Caudate nucleus (tissue), 63 donors: ENCODE measurements at places on chromosomes 11 and 22.

GRCh38 chr11:47270331-47271271 is 668 bp downstream of the MADD start:
- DNase-seq = no peak

DNA sequence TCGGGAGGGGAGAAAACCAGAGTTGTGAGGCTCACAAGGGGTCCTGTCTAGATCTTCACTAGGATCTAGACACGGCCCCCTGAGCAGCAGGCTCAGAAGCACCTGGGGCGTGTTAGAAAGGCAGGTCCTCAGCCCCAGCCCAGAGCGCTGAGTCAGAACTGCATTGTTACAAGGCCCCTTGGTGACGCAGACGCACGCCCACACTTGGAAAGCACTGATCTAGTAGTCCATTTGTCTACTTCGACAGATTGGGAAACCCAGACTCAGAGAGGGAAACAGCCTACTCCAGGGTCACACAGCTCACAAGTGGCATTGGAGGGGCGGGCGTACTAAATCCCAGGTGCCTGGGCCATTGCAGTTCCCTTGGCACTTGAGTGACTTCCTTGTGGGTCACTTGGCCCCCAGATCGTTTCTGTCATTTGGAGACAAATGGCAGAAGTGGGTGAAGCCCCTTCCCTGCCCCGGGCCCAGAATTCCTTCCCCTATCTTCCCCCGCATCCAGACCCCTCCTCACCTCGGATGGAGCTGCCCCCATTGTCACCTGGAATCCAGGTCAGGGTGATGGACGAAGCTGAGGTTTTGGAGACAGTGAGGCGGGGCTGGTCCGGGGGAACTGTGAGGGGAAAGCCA is 110.8 kb downstream of the CEP164 start:
- DNase-seq = no peak

GRCh38 chr11:107011977-107012376 is 6.3 kb downstream of the GUCY1A2 start:
- DNase-seq = no peak

DNA sequence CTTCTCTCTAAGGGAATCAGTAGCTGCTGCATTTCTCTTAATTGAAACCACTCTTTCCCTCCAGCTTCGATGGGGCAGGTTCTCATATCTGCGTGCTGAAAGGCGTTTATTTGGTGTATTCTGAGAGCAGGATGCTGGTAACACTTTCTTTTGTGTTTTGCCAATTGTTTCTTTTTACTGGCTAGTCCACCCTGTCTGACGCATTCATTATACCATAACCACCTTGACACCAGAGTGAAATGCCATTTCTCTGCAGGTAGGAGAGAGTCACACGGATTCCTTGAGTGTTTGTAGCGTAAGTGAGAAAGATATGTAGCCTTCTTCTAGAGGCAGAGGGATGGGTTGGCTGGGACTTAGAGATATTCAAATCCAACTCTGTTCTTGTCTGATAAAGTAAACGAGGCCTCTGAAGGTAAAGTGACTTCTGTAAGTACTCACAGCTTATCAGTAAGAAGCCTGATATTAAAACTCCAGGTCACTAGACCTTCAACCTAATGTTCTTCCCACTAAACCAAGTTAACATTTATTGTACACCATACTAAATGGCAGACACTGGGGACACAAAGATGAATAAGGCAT is 21.4 kb downstream of the CD44 start:
- DNase-seq = no peak

DNA sequence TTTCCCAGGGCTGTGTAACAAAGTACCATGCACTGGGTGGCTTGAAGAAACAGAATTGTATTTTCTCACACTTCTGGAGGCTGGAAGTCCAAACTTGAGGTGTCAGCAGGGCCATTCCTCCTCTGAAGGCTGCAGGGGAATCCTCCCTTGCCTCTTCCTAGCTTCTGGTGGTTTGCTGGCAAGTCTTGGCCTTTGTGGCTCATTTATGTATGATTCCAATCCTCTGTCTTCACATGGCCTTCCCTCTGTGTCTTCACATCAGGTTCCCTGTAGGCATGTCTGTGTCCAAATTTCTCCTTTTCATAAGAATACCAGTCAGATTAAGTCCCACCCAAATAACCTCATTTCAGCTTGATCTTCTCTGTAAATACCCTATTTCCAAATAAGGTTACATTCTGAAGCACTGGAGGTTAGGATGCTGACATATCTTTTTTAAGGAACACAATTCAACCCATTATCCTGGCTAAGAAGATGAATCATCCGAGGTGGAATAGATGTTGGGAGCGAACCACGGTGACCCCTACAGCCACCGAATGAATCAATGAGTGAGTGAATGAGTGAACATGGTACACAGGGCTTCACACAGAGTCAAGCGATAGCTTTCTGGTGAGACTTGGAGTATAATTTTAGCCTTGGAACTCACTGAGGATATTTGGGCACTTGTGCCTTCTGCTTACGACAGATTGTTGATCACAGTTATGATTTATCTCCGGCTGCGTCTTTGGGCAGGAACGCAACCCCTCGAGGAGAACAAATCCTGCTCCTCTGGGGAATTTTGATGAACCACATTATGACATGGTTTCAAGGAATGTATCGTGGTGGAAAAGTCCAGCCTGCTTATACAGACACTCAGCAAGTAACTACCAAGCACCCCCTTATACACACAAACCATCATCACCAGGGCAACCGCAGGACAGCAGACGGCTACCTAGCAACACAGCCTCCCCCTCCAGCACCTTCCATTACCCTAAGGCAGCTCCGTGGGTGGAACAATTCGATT is 34.3 kb upstream of the MICAL2 start:
- no peak for DNase-seq

DNA sequence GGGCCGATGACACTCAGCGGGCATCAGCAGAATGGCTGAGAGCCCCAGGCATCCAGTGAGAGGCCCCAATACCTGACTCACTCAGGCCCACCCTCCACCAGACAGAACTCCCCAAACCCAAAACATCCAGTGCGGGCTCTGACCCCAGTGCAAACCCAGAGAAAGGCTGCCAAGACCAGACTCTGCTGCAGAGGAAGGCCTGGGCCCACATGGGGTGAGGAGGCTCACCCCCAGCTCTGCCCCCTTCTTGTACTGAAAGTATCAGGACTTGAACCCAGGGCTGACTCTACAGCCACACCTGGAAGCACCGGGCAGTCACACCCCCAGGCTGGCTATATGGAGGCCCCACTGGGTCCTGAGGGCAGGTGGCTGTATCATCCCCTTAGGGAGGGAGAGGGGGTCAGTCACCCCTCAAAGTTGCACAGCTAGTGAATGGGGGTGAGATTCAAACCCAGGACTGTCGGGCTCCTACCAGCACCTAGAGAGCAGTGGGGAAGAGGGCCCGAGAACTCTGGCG is 49.3 kb downstream of the IGLL1 start:
- DNase-seq = no peak

GRCh38 chr11:32267679-32268187 is 167.6 kb downstream of the WT1 start:
- no peak for DNase-seq

DNA sequence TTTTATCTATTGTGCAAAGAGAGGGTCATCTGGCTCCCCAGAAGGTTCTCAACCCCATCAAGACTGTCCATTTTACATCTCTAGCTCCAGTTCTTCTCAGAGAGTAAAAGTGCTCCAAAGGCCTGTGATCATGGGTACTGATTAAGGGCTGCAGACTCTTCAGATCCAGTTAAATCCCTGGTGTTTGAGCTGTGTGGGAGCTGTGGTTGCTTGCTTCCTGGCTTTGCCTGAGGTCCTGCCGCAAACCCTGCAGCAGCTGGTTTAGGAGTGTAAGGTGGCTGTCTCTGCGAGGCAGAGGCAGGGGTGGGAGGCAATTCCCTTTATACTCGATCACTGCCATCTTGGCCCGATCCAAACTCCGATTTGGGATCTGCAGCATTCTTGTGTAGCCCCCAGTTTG is 1.2 kb downstream of the MRPL17 start:
- DNase-seq = no peak

GRCh38 chr11:9130297-9130696 is 38.9 kb upstream of the SCUBE2 start:
- no peak for DNase-seq

DNA sequence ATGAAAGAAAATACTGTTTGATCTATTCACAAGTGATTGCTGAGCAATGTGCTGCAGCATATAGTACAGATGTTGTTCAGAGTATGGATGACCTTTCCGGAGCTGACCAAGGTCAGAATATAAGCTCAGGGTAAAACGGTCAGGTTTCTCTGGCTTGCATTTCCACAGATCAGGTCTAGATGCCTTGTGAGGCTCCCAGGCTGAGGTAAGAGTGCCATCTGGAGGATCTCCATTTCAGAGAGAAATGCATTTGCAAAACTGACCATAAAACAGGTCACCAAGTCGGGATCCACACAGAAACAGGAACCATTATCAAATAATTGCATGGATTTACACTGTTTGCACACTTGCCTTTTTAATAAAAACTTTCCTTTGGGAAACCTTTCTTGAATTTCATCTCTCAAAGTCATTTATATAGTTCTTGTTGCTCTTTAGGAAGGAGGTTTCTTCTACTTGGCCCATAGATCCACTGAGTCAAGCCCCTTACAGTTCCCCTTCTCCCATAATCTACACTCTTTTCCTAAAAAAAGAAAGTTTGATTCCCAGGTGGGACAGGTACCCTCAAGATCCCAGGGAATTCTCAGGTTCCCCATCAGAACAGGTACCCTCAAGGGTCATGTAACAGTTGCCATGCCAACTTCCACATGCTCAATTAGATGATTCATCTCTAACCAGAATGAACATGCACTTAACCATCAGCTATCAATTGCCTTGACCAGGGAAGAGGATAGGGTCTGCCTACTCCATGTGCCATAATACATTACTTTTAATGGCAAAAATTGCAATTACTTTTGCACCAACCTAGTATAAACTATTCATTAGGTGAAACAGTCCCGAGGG is 25.0 kb upstream of the TMPRSS5 start:
- peak; percentile 35 for DNase-seq

- DNase-seq = peak; percentile 24
These were observed at the start of gene STX3 for GRCh38 chr11:59754859-59755700. TSS of gene STX3 (plus strand) at chr11:59755376. CDS start at chr11:59755606, 230 bp downstream.
